Activated CD4-positive, alpha-beta T cell treated with anti-CD3 and anti-CD28 coated beads, Interleukin-2, amount 10 ng/mL, durations not matched to agents 24 days and 14 days (primary cell): ENCODE measurements at places on chromosomes 13 and 19. TPM values are rescaled to one million over a fixed set of nuclear protein-coding genes. Genes with fewer than 3 reads are reported as not detected.
A peak's percentile ranks its signal among the peaks of the same experiment; 100 is the strongest.

Gene TPTE2
- not detected in 2 replicates for total RNA-seq

DNA sequence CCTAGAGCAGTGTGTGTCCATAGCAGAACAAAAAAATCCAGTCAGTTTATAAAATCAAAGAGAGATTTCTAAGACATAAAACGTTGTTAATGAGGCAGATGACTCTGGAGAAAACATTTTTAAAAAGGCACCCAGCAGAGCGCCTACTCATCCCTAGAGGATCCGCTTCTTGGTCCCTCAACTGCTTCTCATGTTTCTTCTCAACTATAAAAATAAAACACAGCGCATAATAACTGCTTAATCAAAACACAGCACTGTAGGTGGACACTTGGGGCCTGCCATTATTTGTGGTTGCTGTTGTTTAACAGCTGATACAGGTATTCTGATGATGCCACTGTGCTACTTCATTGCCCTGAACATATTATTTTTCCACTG, 347.9 kb downstream of the FGF9 start:
- no peak overlapping the region for H3K27ac ChIP-seq
- no peaks in the 10 kb centered on the region for H3K27me3 ChIP-seq
- H3K4me1 ChIP-seq: peaks cover 5% of the 10 kb centered on the region
- no peaks in the 10 kb centered on the region for H3K36me3 ChIP-seq
- peak; percentile 63 for DNase-seq

Gene NHLRC3
- 18.4 and 18.8 TPM in 2 replicates for total RNA-seq

DNA sequence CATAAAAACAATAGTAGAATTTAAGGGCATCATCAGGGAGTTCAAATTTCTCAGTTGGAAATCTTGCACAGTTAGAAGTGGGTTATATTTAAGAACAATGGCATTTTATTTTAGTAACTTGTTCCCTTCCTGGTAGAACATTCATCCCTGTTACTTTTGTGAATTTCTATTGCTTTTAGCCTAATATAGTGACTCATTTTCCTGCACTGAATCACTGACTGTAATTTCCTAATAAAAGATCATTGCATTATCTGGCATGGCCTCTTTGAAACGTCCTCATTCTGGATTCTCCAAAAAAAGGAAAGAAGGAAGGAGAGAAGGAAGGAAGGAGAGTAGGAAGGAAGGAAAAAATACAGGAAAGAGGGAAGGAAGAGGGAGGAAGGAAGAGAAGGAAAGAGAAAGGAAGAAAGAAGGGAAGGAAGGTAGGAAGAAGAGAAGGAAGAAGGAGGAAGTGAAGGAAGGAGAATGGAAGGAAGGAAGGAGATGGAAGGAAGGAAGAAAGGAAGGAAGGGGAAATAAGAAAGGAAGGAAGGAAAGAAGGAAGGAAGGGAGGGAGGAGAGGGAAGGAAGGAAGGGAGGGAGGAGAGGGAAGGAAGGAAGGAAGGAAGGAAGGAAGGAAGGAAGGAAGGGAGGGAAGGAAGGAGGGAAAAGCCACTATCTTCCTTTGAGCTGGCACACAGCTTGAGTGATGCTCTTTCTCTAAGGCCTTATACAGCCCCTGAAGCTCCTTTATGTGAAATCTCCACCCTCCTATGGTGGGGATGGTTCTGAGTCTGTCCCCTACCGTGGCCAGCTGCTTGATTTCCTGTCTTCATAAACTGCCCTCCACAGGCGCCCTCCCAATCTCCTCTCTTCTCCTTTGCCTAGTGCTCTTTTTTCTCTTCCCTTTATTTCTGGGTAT, 29.8 kb upstream of the TM9SF2 start:
- peaks cover 4% of the 10 kb centered on the region for H3K36me3 ChIP-seq
- peaks cover 7% of the 10 kb centered on the region for H3K4me1 ChIP-seq
- DNase-seq: no peak
- H3K4me3 ChIP-seq: no peak overlapping the region
- H3K27me3 ChIP-seq: peaks cover 15% of the 10 kb centered on the region

GRCh38 chr19:6101291-6101825, 8.9 kb downstream of the RFX2 start:
- H3K27ac ChIP-seq: no peak overlapping the region
- H3K36me3 ChIP-seq: peaks cover 9% of the 10 kb centered on the region
- H3K4me3 ChIP-seq: no peak overlapping the region
- peaks cover 13% of the 10 kb centered on the region for H3K4me1 ChIP-seq
- no peaks in the 10 kb centered on the region for H3K27me3 ChIP-seq

DNA sequence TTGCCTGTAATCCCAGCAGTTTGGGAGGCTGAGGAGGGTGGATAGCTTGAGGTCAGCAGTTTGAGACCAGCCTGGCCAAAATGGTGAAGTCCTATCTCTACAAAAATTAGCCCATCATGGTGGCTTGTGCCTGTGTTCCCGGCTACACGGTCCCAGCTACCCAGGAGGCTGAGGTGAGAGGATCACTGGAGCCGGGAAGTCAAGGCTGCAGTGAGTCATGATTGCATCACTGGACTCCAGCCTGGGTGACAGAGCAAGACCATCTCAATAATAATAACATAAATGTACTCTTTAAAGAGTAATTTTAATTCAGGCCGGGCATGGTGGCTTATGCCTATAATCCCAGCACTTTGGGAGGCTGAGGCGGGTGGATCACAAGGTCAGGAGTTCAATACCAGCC, 38.7 kb downstream of the SKA3 start:
- H3K4me3 ChIP-seq: no peak overlapping the region
- no peak for DNase-seq
- peaks cover 12% of the 10 kb centered on the region for H3K36me3 ChIP-seq
- H3K27me3 ChIP-seq: peaks cover 22% of the 10 kb centered on the region
- H3K27ac ChIP-seq: no peak overlapping the region
- peaks cover 13% of the 10 kb centered on the region for H3K4me1 ChIP-seq

Gene MBD3L3
- not detected in 2 replicates for total RNA-seq

DNA sequence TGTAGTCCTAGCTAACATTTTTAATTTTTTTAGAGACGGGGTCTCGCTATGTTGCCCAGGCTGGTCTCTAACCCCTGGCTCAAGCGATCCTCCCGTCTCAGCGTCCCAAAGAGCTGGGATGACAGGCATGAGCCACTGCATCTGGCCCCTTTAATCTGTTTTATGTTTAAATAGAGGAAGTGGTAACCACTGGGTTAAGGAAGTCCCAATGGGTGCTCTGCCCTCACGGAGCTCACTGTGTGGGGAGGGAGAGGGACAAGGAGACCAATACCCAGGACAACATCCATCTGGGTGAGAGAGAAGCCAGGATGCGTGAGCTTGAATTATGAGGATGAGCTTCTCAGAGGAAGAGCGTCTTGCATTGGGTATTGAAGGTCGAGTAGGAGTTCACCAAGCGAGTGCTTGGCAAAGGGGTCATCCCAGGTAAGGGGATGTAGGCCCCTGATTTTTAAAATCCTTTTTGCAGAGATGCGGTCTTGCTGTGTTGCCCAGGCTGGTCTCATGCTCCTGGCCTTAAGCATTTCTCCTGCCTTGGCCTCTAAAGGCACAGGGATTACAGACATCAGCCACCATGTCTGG, 13.8 kb downstream of the YJU2 start:
- peaks cover 45% of the 10 kb centered on the region for H3K36me3 ChIP-seq
- H3K27ac ChIP-seq: no peak overlapping the region
- no peaks in the 10 kb centered on the region for H3K27me3 ChIP-seq

Gene SIGLEC12
- total RNA-seq: 0.98 and 1.5 TPM in 2 replicates

DNA sequence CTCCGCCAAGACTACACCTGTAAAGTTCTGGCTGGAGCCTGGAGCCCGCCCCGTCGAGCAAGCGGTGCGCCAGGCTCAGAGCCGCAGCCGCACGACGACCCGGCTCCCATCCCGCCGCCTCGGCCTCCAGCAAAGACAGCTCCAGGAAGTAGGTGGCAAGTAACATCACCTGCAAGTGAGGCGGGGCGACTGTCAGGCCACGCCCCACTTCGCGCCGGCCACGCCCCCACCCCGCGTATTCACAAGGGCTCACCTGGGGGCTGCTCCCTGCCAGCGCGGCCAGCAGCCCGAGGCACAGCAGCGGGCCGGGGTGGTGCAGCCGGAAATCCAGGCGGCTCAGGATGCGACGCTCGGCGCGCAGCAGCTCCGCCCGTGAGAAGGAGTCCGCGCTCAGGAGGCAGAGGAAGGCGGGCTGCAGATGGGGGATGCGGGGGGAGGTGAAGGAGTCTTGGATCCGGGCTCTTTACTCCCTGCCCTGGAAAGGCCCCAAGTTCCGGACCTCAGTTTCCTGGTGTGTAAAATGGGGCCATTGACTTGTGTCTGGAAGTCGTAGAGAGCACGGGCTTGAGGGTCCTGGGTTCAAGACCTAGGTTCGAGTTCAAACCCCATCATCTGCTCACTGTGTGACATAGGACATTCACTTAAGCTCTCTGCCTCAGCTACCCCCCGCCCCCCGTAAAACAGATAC, 3.2 kb downstream of the CCNP start:
- peak; percentile 80 for DNase-seq
- no peaks in the 10 kb centered on the region for H3K36me3 ChIP-seq
- peaks cover 62% of the 10 kb centered on the region for H3K27me3 ChIP-seq
- no peak overlapping the region for H3K27ac ChIP-seq
